ENCODE measurements at places on chromosomes 12 and 14.

GRCh38 chr12:26034371-26035142, 76.1 kb downstream of the RASSF8 start:
- peak; percentile 82 for DNase-seq

DNA sequence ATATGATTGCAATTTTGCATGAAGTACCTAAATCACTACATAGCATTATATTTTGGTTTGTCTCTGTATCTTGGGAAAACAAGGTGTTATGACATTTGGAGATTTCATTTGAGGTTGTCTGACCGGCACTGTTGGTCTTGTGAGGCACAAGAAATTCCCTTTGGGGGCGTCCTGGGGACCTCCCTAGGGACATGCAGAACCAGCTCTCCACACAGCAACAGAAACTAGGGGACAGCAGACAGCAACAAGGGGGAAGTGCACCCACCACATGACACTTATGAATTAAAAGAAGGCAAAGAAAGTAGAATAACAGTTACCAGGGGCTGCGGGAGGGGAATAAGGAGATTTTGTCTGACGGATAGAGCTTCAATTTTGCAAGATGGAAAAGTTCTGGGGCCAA, 14.4 kb downstream of the DDX54 start:
- DNase-seq = no peak

DNA sequence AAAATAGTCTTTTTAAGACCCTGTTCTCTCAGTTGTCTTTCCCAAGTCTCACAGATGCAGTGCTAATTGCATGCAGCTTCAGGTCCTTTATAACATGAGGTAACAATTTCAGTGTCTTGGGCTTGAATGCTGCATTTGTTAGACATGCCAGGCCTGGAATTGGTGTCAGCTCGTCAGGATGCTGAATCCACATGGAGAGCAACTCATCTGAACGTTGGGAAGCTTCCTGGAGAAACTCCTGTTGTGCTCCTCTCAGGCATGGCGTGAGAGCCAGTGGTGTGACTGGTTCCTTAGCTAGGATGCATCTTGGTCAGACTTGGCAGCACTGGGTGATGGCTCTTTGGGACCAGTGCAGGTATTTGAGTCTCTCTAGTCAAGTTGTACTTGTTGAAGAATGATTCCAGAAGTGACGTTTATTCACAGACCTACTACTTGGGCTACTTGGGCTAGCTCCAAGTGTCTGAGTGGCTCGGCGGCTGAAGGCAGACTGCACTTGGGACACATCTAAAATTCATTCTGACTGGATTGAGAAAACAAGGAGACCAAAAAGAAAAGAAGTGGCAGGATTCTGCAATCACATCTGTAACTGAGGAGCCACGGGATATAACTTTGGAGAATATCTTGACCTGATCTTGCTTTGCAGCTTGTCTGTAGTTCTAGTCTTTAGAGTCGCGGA, 134.8 kb upstream of the ARHGAP5 start:
- no peak for DNase-seq

DNA sequence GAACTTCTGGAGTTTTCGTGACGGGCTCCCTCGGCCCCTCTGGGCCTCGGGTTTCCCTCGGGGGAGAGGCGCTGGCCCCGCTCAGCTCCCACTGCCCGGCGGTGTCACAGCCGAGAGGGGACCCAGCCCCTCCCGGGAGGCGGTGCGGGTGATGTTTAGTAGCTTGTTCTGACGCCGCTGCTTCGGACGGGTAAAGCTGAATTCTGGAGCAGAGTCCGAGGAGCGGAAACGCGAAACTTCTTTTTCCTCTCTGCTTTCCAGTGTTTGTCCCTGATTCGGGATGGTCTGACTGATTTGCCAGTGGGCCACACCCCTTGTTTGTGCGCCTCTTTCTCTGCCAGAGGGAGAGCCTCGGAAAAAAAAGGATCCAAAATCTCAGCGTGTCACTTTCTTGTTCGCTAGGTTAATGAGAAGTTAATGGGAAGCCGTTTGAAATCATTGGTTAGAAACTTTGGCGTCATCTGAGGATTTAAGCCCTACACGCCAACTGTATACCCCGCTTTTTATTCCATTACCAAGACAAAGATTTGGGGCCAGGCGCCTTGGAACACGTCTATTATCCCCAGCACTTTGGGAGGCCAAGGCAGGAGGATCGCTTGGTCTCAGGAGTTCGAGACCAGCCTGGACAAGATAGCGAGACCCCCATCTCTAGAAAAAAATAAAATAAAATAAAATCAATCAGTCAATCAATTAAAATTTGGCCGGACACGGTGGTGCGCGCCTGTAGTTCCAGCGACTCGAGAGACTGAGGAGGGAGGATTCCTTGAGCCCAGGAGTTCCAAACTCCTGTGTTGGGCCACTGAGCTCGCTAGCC, 756 bp downstream of the TULP3 start:
- DNase-seq = peak; percentile 67

- no peak for DNase-seq
These were observed 4.9 kb upstream of the PPP1R12A start for GRCh38 chr12:79939728-79940310.

DNA sequence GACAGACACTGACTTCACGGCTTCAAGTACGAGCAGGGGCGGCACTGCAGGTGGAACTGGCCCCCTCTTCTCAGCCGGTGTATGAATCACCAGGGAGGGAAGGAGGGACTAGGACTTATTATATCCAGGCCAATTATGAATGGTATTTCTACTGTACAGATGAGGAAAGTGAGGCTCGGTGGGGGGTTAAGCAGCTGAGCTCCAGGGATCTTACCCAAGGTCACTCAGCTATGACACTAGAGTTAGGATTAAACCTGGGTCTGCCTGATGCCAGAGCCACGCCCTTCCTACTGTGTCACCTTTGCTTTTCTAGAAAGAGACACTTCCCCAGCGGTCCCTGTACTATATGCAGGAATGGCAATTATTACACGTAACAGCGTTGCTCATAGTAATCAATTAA, 42.2 kb upstream of the NRXN3 start:
- DNase-seq = no peak

- no peak for DNase-seq
These were observed 13.1 kb upstream of the MYL2 start for GRCh38 chr12:110933326-110933974.

DNA sequence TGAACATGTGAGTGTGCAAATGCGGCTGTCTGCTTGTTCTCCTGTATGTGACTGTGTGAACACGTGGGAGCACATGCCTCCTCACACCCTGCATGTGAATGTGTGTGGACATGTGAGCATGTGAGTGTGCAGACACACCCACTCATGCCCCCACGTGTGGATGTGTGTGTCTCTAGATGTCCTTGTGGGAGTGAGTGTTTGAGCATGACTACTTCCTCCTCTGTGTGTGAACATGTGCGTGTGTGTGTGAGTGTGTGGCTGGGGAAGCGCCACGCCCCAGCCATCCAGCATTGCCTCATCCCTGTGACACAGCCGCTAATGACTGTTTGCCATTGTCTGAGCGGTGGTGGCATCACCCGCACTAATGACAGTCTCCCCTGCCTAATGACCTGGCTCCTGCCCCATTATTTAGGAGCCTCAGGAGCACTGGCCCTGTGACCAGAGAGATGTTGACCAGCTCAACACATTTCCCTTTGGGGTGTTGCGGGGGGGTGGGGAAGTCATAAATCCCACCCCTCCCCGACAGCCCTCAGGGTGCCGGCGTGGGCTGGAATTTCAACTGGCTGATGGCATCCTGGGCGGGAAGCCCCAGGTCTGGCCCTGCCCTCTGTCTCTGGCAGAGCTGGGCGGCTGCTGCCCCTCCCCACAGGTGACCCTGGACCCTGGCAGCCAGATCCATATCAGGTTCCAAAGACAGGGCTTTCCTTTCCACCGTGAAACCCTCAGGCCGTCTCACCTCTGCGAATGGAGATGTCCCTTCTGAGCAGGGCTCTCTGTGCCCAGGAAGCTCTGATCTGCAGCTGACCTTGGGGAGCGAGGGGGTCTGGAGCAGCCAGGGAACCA, 11.5 kb upstream of the KRT80 start:
- peak; percentile 91 for DNase-seq

- no peak for DNase-seq
These were observed 243.7 kb downstream of the DACT1 start for GRCh38 chr14:58881433-58881832.

All from fibroblast of skin of right quadriceps (primary cell).